ENCODE measurements at places on chromosomes 5 and 9. TPM values are rescaled to one million over a fixed set of nuclear protein-coding genes. Genes with fewer than 3 reads are reported as not detected.

CBY3 gene
- total RNA-seq, result 0.39 TPM

GFI1B gene
- 0.08 TPM for total RNA-seq

GRCh38 chr9:3467593-3468219 lies 58.1 kb downstream of the RFX3 start:
- H3K4me1 ChIP-seq, result no peaks in the 10 kb centered on the region
- no peaks in the 10 kb centered on the region for H3K27me3 ChIP-seq
- peak; percentile 56 for DNase-seq
- no peaks in the 10 kb centered on the region for H3K36me3 ChIP-seq

DNA sequence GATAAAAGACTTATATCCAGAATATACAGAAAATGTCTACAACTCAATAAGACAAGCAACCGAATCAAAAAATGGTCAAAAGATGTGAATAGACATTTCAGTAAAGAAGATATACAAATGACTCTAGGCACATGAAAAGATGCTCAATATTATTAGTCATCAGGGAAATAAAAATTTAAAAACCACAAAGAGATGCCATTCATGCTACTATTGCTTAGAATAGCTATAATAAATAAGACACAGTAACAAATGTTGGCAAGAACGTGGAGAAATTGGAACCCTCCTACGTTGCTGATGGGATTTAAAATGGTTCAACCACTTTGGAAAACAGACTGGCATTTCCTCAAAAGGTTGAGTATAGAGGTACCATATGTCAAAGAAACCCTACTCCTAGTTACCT lies 39.8 kb downstream of the POLK start:
- no peaks in the 10 kb centered on the region for H3K4me1 ChIP-seq
- no peaks in the 10 kb centered on the region for H3K27me3 ChIP-seq

DNA sequence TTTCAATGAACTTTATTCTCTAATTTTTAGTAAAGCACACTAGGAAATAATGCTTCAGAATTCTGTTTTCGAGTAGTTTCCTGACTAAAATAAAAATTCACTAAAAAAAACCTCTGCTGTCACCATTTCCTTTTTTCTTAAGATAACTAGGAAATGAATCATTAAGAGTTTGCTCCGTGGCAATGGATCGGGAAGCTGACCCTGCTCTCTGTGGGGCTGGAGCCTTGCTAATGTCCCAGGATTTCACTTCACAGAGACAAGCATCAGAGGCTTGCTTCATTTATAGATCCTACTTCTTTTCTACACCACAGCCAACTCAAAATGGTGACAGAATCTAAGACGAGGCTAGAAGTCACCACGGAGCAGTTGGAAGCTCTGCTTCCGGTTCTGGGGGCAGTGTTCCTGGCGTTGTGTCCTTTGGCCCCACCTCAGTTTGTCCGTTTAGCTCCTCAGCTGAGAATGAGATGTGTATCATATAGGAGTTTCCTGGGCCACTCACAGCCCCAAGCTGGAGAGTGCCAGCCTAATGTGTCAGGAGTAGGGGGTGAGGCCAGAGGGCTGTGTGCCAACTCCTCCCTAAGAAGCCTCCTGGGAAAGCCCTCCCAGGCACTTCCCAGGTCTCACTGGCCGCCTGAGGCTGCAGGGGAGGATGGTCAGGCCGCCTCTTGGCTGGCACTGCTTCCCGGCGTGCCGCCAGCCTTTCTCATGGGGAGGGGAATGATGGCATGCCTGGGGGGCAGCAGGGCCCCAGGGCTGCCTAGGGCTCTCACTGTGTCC lies 19.6 kb downstream of the TENT4A start:
- no peaks in the 10 kb centered on the region for H3K27me3 ChIP-seq
- no peak for DNase-seq
- H3K27ac ChIP-seq, result peak overlapping the region; percentile 58
- H3K4me1 ChIP-seq, result peaks cover 55% of the 10 kb centered on the region
- no peaks in the 10 kb centered on the region for H3K36me3 ChIP-seq
- H3K4me3 ChIP-seq, result peak overlapping the region; percentile 30

DNA sequence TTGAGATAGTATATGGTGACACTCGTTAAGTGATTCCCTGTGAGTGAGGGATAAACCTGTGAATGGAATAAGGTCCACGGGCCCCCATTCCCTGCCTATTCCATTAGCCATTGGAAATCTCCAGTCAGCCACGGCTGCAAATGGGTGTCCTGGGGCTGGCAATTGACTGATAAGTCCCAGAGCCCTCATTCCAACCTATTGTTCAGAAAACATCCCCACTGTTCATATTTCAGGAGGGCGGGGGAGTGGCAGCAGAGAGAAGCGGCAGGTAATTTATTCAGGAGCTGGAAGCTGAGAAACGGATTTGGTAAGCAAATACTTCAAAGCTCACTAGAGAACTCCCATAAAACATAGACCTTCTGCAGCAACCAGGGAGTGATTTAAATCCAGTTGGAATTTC lies 42.0 kb downstream of the TMEM174 start:
- no peak for DNase-seq
- H3K27me3 ChIP-seq, result no peaks in the 10 kb centered on the region
- H3K4me1 ChIP-seq, result peaks cover 10% of the 10 kb centered on the region
- H3K4me3 ChIP-seq, result peak overlapping the region; percentile 47
- peak overlapping the region; percentile 84 for H3K27ac ChIP-seq
- no peaks in the 10 kb centered on the region for H3K36me3 ChIP-seq

- peak; percentile 52 for DNase-seq
- no peak overlapping the region for H3K4me3 ChIP-seq
- H3K36me3 ChIP-seq, result no peaks in the 10 kb centered on the region
Observed at GRCh38 chr5:148733601-148734438, 79.5 kb upstream of the HTR4 start.

- H3K27me3 ChIP-seq, result peaks cover under 1% of the 10 kb centered on the region
- H3K4me1 ChIP-seq, result no peaks in the 10 kb centered on the region
- H3K27ac ChIP-seq, result no peak overlapping the region
- no peak overlapping the region for H3K4me3 ChIP-seq
- H3K36me3 ChIP-seq, result no peaks in the 10 kb centered on the region
Observed at GRCh38 chr5:176133877-176134276, 104.3 kb upstream of the SIMC1 start.

Measured in Panc1 (cell line).